ENCODE measurements at places on chromosomes 13 and 19.

DNA sequence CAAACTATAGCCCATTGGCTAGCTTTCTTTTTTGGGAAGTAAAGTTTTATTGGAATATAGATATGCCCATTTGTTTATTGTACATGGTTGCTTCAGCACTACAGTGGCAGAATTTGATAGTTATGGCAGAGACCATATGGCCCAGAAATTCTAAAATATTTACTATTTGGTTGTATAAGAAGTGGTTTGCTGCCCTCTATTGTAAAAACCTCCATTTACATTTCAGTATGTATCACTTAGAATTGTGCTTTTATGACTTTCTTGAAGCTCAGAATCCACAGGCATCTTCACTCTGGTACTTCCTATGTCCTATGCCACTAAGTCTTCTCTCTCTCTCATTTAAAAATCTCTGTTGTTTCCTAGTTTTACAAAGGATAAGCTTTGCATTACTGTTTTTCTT is 37.7 kb downstream of the DLEU7 start:
- no peak for DNase-seq

DNA sequence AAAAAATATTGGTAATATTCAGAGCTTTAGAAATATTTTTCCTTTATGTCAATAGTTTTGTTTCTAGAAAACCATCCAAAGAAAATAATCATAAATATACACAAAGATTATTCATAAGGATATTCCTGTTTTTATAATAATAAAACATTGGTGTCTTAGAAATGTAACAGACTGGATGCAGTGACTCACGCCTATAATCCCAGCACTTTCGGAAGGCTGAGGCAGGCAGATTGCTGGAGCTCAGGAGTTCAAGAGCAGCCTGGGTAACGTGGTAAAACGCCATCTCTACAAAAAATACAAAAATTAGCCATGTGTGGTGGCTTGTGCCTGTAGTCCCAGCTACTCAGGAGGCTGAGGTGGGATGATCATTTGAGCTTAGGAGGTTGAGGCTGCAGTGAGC is 106.8 kb downstream of the DHRS12 start:
- DNase-seq = no peak

DNA sequence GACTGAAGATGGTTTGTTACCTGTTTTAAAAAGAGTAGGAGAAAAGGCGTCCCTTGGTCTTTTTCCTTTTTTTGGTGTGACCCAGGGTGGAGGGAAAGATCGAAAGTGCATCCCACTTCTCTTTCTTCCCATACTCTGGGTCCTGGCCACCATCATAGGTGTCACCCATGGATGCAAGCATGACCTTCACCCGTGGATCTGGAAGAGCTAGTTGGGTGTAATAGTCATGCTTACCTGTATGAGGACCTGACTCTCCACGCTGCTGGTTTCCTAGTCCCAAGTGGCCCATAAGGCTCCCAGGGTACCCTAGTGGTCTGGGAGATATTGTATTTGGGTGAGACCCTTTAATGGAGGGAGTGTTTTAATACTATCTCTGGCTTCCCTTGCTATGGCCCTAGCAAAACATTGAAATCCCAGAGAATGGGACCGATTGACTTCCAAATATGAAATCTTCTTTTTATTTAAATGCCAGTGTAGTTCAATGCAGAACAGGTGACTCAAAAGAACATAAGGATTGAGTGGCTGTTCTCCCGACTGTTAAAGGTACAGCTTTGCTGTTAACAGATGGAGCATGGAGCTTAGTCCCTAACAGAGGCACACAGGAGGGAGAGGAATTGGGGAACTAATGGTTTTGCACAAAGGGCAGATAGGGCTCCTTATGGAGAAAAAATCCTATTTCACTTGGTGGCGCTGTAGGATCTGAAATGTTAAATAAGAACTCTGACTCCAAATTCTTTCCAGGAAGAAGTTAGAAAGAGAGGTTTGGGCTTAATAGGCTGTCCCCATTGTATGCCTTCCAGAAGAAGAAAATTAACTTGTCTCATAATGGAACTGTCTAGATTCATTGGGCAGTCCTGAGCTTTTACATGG is 7.0 kb upstream of the ZNF550 start:
- DNase-seq = no peak

GRCh38 chr19:50378863-50379236 is 2.6 kb downstream of the NR1H2 start:
- no peak for DNase-seq

- DNase-seq = no peak
Measured at GRCh38 chr13:111462221-111462764, 141.9 kb downstream of the TEX29 start.

GRCh38 chr19:19606021-19606420 is 12.5 kb downstream of the PBX4 start:
- DNase-seq = no peak

DNA sequence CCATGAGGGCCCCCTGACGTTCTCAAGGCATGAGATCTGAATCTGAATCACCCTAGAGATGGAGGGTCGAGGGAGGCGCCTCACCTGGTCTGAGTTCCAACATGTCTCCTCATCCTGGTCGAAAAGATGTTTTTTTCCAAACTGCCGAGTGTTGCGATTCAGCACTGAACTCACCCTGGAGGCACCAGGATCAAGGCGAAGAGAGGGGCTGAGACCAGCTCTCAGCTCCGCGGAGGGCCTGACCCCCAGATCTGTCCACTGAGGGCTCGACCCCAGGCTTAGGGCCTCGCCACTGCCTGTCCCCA is 555 bp downstream of the NR2C2AP start:
- DNase-seq = no peak

- no peak for DNase-seq
Measured at GRCh38 chr19:3576696-3577443, 4.1 kb downstream of the HMG20B start.

DNA sequence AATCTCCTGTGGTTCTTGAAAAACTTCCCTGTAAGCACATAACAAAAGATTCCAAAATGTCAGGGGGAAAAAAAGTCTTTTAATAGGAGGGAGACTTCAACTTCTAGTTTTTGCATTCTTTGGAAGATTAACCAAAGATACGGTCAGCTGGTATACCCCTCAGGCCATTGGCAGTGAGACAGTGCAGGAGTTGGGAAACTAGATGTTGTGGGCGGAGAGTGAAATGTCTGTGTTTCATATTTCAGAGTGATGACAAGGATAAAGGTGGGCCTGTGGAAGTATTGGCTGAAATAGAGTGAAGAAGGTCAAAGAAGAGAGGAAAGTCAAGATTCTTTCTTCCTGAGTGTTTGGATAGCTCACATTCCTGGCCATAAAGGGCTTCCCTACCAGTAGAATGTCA is 40.8 kb downstream of the CYP2B6 start:
- DNase-seq = no peak

Data from activated T-cell treated with anti-CD3 and anti-CD28 coated beads for 4 hours (primary cell).